NCI-H2029 treated with DMSO at 0.1 percent for 48 hours (cell line): ENCODE measurements at places on chromosomes 3 and 15.

DNA sequence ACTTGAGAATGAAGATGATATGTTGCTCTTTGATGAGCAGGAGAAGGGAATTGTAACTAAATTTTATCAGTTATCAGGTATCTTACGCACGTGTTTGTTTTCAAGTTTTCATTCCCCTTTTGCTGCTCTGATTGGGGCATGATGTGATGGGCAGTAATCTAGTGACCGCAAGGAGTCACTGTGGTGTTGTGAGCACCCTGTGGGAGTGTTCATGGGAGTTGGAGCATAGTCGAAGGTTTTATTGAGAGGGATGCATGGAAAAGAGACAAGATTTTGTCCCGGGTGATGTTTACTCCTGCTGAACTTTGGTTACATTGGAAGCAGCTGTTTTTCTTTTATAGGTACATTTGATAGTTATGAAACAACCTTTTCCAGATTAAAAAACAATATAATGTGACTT is 2.1 kb downstream of the FAN1 start:
- no peak for DNase-seq

DNA sequence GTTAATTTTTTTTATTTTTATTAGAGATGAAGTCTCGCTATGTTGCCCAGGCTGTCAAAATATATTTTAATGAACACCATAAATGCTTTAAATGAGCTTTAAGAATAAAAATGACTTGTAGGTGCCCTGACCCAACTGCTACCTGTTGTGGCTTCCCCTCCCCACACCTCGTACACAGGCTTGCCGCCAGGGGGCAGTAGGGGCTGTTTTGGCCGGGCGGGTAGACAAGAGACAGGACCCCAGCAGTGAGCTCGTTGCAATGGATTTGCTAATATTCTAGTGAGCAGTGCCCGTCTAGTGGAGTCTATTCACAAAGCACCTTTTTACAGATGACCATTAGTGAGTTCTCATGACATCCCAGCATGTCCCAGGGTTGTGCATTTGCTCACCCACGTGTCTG is 418.1 kb downstream of the OCA2 start:
- DNase-seq: no peak

- DNase-seq: no peak
Observed at GRCh38 chr3:27511724-27512422, 27.7 kb upstream of the SLC4A7 start.

- no peak for DNase-seq
Observed at GRCh38 chr3:101988596-101988995, 139.3 kb downstream of the NFKBIZ start.

GRCh38 chr3:51295625-51296024 is 89.5 kb upstream of the MANF start:
- no peak for DNase-seq

- no peak for DNase-seq
Observed at GRCh38 chr15:58518626-58519025, 86.8 kb downstream of the LIPC start.

DNA sequence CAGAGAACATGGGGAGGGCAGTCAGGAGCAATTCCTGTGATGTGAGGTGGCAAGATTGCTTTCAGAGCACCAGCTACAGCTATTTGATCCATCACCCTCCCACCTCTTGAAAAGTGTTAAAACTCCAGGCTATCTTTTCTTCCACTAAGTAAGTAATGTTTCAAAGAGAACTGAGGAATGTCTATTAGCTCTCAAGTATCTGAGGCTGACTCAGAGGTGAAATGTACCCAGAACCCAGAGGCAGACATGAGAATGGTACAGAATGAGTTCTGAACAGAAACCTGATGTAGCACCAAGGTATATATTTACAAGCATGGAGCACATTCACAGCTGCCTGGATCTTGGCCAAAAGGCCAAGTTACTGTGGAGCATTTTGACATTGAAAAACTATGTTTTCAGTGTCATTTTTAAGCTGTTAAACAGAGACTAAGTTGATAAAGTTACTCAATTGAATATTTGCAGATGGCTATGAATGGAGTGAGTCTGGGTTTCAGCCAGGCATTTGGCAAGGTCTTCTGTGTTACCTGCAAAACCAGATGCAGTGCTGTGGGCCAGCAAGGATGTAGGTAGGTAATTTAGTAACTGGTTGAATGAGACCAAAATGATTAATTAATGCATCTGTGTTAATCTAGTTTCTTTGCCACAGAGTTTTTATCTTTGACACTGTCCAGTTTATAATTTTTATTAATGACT is 227.7 kb upstream of the CD96 start:
- no peak for DNase-seq

- peak; percentile 95 for DNase-seq
Observed at GRCh38 chr3:182618981-182619591, 174.2 kb upstream of the ATP11B start.

- no peak for DNase-seq
Observed at GRCh38 chr15:40111888-40112287, 3.2 kb upstream of the BMF start.

DNA sequence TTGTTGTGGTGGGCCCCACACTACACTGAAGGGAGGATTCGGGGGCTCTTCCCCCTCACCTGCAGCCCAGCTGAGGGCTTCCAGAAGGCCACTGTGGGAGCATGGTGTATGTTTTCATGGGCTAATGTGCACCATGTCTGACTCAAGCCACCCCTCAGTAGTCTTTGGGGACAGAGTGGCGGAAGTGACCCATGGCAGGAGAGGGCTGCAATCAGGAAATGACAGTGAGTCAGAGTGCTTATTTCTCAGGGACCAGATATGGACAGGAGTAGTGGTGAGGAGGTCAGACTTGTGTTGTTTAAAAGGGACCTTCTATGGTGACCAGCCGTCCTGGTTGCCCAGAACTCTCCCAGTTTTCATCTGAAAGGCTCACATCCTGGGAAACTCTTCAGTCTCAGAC is 32.8 kb upstream of the SLC9A9 start:
- no peak for DNase-seq

DNA sequence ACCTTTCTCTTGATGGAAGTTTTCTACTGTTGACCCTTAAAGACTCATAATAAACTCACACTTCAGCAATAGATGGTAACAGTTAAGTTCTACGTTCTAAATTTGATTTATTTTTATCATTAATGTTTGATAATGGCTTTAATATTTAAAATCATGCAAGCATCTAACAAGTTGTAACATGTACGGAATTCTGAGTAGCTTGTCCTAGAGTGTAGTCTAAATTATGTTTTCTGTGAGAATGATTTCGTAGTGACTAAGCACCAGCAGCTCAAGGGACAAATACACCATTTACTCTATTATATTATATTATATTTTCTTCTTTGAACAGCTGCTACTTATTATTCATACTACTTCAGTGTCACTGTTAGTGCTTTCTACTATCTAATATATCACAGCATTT is 345.6 kb downstream of the NLGN1 start:
- no peak for DNase-seq

- no peak for DNase-seq
Observed at GRCh38 chr3:61200270-61200669, 51.0 kb downstream of the FHIT start.

- no peak for DNase-seq
Observed at GRCh38 chr3:55654123-55654760, 167.1 kb upstream of the WNT5A start.

GRCh38 chr3:175047786-175048185 is 188.7 kb downstream of the NAALADL2 start:
- DNase-seq: no peak

DNA sequence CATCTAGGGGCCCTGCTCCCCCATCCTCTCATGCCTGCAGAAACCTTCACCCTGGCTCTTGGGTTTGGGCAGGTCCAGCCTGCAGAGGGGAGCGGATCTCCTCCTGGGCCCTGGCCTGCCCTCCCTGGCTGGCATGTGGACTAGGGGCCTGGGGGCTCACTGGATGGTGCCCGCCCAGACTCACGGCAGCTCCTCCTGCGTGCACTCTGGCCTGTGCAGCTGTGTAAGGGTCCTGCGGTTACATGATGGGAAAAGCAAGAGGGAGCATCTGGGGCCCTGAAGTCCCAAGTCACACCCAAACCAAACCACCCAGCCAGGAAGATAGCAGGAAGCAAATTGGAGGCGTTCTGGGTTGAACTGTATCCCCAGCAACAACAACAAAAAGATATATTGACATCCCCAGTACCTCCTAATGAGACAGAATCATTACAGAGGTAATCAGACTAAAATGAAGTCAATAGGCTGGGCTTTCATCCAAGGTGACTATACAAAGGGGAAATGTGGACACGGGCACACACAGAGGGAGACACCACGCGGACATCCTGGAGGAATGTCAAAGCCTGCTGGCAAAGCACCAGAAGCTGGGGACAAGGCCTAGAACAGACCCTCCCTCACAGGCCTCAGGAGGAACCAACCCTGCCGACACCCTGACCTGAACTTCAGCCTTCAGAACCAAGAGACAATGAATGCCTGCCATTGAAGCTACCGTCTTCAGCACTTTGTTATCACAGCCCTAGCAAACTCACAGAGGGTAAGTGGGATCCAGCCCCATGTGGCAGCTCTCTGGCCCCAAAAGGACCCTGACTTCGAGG is 10.4 kb upstream of the CLK3 start:
- DNase-seq: peak; percentile 12

GRCh38 chr15:32091505-32092380 is 61.4 kb downstream of the CHRNA7 start:
- no peak for DNase-seq

DNA sequence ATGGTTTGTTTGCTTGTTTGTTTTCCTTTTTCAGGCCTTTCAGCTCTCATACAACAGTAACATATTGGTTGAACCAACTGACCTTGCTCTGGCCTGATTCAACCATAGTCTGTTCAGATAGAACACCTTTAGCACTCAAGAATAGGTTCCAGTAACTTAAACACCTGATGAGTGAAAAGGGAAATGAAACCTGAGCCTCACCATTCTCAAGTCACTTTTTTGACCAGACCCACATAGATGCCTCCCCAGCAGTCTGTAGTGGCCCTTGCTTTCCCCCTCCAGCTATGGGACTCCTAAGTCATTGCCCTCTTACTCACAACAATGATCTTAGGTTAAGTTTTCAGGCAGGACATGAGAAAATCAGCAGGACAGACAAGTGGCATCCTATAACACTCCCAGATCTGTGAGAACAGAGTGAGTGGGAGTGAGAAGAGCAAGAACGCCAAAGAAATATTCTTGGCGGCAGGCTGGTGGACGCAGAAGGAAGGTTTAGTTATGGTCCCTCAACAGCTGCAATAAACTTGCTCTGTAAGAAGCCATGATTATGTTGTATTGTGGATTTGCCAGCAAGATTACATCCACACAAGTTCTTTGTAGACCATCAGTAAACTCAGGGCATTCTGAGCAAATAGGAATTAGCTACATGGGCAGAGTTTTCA is 367.5 kb downstream of the MECOM start:
- no peak for DNase-seq

DNA sequence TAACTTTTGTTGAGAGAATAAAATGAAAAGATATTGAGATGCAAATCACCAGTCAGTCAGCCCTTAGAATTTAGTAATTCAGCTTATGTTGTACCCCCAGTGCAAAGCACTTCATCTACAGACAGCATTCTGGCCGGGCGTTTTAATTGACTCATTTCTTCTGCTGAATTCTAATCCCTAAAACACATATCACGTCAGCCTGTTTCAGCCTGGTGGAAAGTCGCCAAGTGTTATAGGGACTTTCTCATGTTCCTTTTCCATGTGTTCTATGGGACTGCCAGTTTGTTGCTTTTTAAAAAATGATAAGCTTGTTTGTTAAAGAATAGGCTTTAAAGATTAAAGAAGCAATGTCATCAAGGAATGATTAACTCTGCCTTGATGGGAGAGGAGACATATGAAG is 169.7 kb upstream of the BFSP2 start:
- DNase-seq: no peak

- DNase-seq: no peak
Observed at GRCh38 chr3:94359996-94360395, 297.1 kb downstream of the NSUN3 start.

DNA sequence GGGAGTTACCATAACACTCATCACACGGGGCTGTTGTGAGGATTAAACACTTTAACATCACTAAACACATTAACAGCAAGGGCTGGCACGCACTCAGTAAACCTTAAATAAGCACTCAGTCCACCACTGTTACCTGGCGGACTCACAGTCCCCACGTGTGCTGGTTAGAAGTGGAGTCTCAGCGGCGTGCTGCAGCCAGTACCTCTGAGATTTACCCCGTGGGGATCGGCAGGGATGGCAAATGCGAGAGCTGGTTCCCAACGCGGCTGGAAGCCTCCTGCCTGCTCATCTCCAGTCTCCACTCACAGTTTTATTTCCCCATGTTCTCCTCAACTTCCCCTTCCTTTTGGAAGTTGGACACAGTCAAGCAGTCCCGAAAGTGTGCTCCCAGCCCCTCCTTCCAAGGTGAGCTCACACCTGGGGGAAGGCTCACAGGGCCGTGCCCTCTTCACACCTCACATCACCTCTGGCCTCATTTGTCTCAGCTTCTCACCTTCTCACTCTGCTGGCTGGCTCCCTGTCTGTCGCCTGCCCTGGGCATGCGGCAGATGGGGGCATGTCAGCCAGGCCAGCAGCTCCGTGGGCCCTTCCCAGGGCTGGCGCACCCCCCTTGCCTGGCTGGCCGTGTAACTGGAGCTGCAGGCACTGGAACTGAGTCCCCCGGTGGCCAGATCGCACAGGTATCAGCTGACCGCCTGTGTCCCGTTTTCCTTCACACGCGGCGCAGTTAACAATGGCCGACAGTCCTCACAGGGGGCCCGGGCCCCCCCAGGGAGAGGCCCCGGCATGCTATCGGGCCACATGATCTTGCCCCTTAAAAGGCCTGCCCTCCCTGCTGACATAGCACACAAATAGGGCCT is 87.1 kb downstream of the WNT7A start:
- no peak for DNase-seq

DNA sequence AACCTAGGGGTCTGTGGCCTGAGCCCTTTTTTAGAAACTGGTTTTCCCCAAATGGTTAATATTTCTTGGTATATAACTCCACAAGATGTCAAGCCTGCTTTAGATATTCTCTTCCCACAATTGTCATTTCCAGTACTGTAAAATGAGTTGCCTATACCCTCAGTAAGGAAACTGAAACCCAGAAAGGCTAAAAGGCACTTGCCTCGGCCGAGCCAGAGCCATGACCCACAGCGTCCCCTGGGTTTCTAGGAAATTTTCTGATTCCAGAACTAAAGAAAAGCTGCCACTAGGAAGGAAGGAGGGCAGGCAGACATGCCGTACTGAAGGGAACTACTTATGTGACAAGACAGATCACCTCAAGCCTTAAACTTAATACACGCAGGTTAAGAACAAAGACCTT is 59.1 kb downstream of the ATP8B4 start:
- no peak for DNase-seq

- no peak for DNase-seq
Observed at GRCh38 chr15:62109982-62110851, 43.4 kb downstream of the C2CD4A start.

DNA sequence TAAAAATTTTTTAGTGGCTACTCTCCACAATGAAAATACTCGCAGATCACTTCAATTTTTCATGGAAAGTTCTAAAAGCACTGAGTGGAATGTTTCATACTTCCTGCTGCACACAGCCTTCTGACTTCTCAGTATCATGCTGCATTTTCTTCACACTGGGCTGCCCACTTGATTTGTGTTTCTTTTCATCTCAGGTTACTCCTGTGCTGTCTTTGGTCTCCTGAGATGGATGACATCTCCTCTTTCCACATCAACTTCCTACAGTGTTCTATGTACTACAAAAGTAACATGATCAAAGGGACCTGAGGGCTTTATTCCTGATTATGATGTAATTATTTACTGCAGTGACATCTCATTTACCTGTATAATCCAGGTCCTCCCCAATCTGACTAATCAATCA is 927.7 kb downstream of the ROBO2 start:
- DNase-seq: no peak
